Esophagus squamous epithelium (tissue), 5 donors: ENCODE measurements at places on chromosomes 12 and 14. TPM values are rescaled to one million over a fixed set of nuclear protein-coding genes. Genes with fewer than 3 reads are reported as not detected.

AQP6 gene
- total RNA-seq = not detected

VRTN gene
- not detected for total RNA-seq

APOLD1 gene
- total RNA-seq = 14.1 TPM

CLEC2A gene
- not detected for total RNA-seq

- DNase-seq = no peak
Observed at GRCh38 chr12:55985341-55985740, 11.5 kb downstream of the RAB5B start.

GRCh38 chr12:99498756-99499155, 148.8 kb upstream of the GARIN6 start:
- no peak for DNase-seq

DNA sequence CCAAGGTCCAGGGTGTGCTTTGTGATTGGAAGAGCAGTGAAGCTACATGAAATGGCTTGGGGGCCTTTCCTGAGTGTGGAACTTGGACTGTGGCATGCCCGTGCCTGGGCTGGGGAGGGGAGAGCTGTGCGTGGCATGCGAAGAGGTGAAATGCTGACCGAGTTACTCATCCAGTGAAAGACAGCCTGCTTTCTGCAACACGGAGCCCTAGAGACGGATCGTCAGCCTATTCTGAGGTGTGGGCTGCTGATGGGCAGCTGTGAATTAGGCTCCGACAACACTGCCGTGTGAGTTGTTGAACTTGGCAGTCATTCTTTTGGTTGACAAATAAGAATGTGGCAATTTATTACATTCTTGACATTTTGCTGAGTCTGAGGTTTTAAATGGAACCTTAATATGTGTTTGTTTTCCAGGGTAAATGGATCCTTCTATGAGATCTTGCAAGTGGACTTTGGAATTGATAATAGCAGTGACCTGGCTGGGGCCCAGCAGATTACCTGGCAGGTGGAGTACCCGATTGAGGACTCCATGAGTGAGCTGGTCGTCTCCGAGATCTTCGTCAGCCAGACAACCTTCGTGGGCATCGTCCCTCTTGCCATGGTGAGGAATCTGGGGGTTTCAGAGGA, 453.9 kb downstream of the AACS start:
- no peak for DNase-seq

GRCh38 chr14:81406863-81407262, 6.7 kb upstream of the STON2 start:
- no peak for DNase-seq

CLEC2D gene
- 1.6 TPM for total RNA-seq

GCH1 gene
- total RNA-seq = 9.3 TPM

DNA sequence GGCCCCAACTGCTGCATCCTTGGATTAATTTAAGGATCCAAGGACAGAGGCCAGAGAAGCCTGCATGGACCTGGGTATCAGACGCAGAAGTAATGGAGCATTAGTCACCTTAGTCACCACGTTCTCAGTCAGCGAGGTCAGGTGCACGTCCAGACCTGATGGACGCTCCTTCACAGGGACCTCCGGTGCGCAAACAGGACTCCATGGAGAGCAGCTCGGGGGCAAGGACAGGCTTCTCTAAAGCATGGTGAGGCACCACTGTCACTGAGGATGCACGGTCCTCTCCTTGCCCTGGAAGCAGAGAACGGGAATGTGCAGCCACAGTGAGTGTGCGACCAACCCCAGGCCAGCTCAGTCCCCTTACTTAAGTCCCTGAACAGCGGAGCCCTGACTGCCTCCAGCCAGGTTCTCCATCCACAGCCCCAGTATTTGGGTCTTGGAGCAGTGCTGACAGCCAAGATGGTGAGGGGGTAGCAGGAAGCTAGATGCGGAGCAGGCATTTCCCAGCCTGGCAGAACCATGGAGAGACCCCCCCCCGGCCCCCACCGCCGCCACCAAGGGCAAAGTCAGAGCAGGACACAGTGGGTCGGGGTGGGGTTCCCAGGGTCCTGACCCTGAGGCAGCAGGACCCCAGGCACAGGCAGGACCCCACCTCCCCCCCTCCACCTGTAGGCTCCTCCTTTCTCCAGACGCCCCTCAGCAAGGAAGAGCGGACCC, 253.4 kb upstream of the SFSWAP start:
- DNase-seq = no peak

GRCh38 chr14:50786751-50787464, 44.1 kb downstream of the NIN start:
- no peak for DNase-seq

DNA sequence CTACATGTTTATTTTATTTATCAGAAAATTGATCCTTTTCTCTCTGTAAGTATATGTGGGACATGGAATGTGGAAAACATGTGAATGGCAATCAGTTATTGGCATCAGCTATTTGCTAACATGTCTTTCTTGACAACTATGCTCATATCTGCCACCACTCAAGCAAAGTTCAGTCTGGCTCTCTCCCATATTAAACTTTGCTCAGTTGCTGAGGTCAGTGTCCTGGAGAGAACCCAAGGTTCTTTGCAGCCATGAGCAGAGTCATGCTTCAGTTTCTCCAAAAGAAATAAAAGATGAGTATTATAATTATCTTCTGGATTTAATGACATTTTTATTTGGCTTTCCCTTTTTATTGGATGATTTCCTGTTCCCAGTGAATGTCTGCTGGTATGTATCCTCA, 42.6 kb downstream of the A2M start:
- no peak for DNase-seq

- DNase-seq = no peak
Observed at GRCh38 chr14:22718091-22718490, 48.4 kb upstream of the OXA1L start.

SERPINA3 gene
- 3.3 TPM for total RNA-seq

DNA sequence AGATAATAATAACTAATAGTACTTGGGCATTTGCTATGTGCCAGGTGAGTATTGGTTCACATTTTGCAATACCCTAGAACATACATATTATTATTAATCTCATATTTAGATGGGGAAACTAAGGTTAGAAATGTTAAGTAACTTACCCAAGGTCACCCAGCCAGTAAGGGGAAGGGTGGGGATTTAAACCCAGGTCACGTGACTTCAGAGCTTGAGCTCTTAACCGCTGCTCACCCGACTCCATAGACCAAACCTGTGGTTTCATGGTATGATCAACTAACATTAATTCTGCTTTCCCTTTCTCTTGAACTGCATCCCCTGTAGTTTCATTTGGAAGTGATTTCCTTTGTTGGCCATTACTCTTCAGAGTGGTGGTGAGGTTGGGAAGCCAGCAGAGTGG, 242.3 kb downstream of the NRXN3 start:
- no peak for DNase-seq

- DNase-seq = no peak
Observed at GRCh38 chr14:90455100-90455571, 58.3 kb downstream of the CALM1 start.

- DNase-seq = no peak
Observed at GRCh38 chr14:49863487-49864281, 11.1 kb upstream of the NEMF start.

ENDOU gene
- 42.4 TPM for total RNA-seq

DNA sequence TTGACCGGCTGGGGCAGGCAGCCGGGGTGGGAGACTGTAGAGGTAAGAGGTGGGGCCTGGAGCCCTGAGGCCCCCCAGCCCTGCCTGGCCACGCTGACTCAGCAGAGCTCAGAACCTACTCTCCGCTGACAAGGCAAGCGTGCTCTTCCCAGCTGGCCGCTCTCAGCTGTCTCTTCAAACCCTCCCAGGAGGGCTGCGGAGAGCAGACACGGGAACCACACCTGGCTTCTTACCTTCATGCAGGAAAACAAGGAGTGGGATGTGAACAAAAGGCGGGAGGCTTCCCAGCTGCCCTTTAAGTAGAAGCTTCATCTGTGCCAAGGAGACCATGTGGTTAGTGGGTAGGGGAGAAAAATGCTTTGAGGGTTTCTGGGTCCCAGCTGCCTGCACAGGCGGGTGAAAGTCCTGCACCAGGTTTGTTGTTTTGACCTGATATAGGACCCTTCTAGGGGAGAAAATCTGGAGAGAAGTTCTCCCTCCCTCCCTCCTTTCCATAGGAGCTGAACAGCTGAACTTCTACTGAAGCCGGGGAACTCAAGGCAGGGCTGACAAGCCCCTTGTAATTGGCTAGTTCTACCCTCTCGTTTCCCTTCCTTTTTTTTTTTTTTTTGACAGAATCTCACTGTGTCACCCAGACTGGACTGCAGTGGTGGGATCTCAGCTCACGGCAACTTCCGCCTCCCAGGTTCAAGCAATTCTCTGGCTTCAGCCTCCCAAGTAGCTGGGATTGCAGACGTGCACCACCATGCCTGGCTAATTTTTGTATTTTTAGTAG, 12.8 kb upstream of the TESC start:
- DNase-seq = no peak

DNA sequence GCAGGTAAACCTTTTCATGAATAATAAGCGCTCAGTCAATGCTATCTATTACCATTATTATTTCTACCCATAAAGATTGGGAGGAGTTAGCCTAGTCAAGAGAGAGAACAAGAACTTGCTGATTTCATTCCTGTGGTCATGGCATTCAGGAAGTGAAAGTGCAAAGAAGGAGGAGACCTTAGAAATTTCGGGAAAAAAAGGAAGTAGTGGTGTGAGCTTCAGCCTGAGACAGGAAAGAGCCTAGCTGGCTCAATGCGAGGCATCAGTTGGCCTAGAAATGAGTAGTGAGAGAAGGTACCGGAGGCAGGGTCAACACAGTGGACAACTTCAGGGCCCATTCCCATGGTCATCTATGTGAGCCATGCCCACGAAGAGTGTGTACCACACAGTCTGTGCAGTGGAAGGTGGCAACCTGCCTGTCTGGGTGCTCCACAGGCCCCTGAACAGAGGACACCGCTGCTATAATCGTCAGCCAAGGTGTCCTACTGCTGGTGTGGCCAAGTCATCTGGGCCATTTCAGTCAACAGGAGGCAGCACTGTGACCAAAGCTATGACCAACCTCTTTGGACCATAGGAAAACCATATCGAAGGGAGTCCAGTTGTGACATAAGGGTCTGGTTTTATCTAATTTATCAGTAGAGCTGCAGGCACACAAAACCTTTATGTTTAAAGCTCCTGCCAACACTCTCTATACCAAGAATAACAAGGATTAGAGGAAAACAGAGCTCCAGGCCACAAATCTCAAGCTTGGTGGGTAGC, 16.2 kb upstream of the STON2 start:
- DNase-seq = no peak

DNA sequence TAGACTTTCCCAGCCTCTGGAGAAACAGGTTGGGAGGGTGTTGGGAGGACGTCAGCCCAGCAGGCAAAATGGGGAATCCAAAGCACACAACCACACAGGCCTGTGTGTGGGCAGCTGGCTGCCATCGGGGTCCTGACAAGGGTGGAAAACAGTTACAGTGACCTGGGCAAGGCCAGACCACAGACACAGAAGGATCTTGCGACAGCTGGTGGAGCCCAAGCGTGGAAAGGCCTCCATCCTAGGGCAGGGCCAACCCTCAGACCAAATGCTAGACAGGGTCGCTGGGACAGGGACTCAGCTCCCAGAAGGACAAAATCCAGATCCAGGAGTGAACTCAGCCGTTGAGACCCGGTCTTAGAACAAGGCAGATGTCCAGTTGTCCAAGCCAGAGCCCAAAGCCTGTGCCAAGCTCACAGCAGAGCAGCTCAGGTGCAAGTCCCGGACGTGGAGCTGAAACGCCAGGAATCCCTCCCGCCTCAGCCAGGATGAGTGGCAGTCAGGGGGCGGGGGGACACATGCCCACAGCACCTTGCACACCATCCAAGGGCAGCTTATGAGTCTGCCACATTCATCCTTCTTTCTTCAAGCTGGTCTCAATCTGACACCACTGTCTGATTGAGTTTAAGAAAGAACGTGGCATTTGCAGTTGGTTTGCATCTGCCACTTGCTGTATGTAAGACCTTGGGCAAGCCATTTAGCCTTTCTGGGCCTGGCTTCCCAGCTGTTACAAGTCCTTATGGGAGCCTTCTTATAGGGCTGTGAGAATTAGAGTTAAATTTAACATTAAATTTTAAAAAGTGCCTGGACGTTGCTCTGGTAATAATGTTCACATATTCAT, 37.6 kb downstream of the DEGS2 start:
- DNase-seq = no peak

DNA sequence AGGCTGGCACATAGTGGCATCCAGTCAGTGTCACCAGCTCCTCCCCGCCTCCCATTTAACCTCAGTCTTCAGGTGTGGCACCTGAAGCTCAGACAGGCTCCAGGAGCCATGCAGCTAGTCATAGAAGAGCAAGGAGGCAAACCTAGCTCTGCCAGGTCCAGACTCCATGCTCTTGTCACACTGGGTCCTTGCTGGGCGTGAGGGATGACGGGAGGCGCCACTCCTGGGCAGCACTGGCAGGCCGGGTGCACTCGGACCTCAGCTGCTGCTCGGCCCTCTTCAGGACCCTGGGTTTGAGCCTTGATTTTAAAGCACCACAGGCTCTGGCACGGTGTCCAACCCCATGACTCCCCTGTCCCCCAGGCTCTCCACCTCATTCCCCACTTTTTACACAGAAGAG, 24.1 kb downstream of the ITPK1 start:
- no peak for DNase-seq

MIPOL1 gene
- 5.8 TPM for total RNA-seq

DNA sequence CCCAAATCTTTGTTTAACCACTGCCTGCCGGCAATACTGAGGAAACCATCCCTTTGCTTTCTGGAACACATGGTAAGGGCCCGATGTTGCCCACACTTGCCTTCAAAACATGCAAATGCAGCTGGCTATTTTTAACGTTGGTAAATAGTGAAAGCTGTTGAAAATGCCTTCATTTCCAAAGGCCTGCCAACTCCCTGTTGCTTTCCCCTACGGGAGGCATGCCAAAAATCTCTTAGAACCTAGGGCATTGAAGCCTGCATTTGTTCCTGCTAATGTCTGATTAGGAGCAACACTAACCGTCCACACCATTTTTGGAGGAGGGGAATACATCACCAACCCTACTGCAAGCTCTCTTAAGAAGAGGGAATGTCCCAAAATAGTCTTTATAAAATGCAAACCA, 152.6 kb upstream of the NOS1 start:
- no peak for DNase-seq

GRCh38 chr14:46734286-46734685, 82.7 kb upstream of the RPL10L start:
- no peak for DNase-seq

DNA sequence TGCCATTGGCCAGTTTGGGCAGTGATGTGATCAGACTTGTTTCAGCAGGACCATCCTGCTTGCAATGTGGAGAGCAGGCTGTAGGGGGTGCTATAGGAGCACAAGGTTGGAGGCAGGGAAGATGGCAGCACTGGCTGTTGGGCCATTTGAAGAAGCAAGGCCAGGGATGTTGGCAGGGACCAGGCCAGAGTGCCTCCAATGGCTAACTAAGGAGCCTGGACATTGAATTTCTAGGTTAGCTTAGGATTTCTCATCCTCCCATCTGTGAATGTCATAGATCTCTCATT, 23.5 kb downstream of the FGF23 start:
- no peak for DNase-seq

DNA sequence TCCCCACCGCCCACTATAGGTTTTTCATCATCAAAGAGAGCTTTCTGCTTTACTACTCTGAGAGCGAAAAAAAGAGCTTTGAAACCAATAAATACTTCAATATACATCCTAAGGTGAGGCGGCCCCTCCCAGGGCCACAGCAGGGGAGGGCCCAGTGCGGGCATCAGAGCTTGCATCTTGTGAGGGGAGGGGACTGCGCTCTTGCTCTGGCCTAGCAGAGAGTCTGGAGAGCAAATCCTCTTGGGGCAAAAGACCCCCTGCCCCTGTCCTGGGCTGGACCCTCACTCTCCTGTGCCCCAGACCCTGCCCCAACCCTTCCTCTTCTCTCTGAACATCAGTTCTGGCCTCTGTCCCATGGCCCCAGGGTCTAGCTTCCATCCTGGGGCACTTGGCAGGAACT, 15.6 kb downstream of the PLEKHD1 start:
- DNase-seq = no peak
